ENCODE measurements at places on chromosomes 6 and 20.

GRCh38 chr6:39018103-39018502 is 30.5 kb upstream of the GLP1R start:
- DNase-seq, result no peak

GRCh38 chr6:74058606-74059005 is 362.6 kb downstream of the CD109 start:
- no peak for DNase-seq

GRCh38 chr20:57633945-57634491 is 13.8 kb upstream of the ZBP1 start:
- DNase-seq, result no peak

DNA sequence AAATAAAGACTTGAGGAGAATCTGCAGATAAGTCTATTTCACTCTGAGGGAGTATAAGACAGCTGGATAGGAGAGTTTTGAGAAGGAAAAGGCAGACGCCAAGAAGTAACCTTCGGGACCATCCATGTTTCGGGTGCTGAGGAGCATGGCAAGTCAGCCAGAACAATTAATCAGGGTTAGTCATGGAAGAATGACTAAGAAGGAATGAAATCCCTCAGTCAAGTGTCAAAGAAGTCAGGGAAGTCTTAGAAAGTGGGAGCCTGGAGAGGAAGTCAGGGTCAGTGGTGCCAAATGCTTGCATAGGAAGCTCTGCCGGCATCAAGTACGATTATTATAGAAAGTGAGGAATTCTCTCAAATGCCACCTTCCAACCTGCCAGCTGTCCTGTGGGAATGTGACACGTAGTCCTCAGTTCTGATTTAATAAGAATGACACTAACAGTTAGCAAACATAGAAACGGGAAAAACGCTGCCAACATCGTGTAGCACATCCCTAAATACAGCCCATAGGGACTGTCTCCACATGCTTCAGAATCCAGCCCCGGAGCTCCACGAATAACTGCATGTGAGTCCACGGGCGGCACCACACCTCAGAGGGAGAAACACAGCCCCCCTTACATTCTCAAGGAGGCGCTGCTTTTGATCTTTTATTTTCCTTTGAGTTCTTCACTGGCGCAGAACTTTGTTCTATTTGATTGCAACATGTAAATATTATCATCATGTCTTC is 602.7 kb downstream of the PRKN start:
- no peak for DNase-seq

- DNase-seq, result no peak
Observed at GRCh38 chr20:54772893-54773642, 297.7 kb downstream of the DOK5 start.

GRCh38 chr6:45469663-45470062 is 91.9 kb upstream of the SUPT3H start:
- DNase-seq, result no peak

DNA sequence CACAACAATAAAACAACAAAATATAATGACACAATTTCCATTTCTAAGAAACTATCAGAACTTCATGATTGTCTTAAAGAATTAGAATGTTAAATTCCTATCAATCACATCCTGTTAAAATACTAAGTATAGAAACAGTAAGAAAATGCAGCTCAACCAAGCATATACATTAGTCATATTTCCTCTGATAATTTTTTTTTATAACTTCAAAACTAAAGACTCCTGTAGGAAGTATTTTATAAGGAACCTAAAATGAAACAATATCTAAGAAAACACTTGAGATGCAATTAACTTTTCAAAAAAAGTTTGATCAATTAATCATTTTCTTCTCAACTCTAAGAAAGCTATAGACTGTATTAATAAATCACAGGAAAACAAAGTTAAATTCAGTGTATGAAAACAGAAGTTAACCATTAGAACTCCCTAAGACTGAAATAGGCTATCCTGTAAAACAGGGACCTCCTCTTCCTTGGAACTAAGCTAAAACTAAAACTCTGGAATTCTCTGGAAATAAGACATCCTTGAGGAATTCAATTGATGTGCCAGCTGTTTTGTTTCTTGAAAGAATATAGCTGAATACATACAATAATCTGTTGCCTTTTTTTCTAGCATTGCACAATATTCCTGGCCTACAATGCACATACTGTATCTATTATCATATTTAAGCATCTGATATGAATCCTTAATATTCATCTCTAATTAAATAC is 19.8 kb downstream of the FKBP5 start:
- DNase-seq, result no peak

- no peak for DNase-seq
Observed at GRCh38 chr6:154370545-154370944, 13.9 kb upstream of the IPCEF1 start.

DNA sequence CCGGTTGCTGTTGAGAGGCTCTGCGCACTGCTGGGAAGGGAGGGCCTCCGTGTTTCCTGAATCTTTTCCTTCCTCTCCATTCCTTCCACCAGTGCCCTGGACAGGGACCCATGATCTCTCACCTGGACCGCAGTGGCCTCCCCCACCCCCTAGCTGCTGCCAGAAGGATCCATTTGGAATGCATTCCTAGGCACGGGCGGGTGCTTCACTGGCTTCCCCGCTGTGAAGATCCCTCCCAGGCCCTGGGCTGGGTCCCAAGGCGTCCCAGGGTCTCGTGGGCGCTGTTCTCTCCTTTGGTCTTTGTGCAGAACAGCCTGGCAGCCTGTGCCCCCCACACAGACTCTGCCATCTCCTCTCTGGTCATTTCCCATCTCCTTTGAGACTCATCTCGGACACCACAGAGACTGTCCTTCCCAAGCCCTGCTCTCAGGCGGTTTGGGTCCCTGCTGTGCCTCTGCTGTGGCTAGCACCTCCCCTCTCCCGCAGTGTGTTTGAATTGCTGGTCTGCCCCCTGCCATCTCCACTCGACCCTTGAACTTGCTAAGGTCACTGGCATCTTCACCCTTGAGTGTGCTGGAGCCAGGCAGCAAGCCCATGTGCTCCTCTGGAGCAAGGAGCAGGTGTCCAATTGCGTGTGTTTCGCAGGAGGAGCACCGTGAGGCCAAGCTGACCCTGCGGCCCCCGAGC is 59.0 kb downstream of the TCP11 start:
- DNase-seq, result no peak

- no peak for DNase-seq
Observed at GRCh38 chr6:31407699-31408098, 4.3 kb downstream of the MICA start.

- DNase-seq, result no peak
Observed at GRCh38 chr6:5151955-5152401, 66.8 kb downstream of the PPP1R3G start.

- no peak for DNase-seq
Observed at GRCh38 chr20:12394786-12395185, 477.1 kb downstream of the BTBD3 start.

DNA sequence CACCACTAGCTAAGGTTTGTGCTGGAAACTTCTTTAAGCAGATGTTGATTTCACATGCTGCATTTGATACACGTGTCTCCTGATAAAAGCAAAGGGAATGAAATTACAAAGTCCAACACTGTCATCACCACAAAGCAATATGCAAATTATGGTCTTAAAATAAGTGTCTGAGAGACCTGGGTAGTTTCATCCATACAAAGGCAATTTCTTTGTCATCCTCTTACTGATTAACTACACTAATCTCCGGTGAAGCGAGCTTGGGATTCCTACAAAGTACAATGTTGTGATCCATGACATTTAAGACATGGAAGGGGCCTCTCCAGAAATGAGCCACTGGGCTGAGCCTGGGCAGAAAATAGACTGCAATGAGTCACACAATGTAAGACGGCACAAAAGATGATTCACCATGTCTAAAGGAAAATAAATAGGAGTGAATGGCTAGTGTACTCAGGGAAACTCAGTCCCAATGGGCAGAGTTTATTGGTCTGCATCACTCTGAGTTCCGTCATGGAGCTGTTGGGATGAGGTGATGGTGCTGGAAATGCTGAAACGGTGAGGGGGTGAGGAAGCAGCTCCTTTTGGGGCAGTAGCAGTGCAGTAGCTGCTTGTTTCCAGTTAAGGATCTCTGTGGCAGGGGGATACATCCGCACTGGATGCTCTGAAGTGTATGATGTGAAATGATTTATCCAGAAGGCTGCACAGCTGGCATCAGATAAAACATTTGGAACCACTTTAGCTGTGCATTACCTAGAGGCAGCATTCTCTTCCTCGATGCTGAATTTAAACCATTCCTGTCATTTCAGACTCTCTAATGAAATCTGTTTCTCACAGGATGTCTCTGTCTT is 103.3 kb downstream of the IBTK start:
- peak; percentile 87 for DNase-seq

- no peak for DNase-seq
Observed at GRCh38 chr20:60191014-60191413, 232.8 kb downstream of the CDH26 start.

- no peak for DNase-seq
Observed at GRCh38 chr6:90350689-90351554, 54.3 kb upstream of the BACH2 start.

- DNase-seq, result peak; percentile 35
Observed at GRCh38 chr6:106069478-106069877, 16.7 kb upstream of the PRDM1 start.

DNA sequence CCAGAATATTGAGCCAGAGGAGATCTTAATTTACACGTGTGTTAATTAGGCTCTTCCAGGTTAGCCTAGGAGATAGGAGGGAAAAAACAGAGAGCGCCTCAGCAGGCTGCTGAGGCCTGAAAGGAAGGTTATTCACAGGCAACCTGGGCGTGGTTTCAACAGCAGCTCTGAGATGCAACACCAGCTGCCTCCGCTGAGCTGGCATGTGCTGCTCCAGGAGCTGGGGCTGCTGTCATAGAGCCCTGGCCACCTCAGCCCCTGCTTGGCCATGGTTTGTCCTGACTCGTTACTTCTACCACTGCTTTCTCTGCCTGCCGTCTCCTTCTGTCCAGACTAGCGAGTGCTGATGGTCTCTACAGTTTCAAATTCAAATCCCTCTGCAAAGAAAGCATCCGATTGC is 32.4 kb upstream of the RPP40 start:
- no peak for DNase-seq

GRCh38 chr6:160085713-160086505 is 35.7 kb upstream of the SLC22A1 start:
- no peak for DNase-seq

DNA sequence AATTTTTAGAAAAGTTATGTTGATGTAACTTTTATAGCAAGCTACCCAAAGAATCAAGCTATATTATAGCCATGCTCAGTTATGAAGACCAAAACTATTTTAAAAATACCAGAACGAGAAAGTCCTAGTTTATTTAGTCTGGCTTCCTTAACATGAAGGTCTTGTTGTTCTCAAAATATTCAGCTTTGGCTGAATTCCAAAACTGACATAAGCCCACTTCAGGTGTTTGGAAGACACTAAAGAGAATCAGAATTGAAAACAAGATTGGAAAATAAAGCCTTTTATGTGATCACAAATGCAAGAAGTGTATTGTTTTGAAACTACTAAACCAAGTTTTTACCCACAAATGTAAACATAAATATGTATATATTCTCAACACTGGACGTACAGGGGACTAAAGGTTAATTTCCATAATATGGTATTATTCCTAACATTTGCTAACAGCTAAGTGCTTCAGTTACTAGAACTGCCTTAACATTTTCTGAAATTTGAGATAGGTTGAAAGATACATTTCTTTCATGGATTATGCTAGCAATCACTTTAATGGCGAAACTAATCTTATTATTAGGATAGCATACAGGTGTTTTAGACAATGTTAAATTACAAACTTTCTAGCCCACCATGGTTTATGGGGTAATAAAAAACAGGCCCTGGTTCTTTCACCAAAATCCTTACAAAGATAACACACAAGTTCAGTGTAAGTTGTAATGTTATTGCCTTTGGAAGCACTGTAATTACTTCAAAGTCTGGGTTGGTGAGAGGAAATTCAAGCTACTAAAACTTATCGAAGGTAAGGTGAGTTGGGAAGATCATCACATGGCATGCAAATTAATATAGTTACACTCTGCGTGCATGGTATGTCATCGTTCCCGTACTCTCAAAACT is 1.6 kb downstream of the MAP3K5 start:
- no peak for DNase-seq

DNA sequence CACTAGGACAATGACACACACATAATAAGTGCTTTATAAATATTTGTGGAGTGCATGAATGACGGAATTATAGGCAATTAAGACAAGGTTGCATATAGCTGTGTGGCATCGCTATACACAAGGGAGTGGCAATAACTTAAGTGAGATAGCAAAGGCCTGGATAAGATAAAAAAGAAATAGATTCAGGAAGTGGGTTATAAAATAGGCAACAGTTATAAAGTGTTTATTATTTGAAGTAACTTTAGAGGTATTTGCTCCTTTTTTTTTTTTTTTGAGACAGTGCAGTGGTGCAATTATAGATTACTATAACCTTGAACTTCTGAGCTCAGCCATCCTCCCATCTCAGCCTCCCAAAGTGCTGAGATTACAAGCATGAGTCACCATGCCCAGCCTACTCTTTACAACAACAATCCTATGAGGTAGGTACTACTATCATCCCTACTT is 75.9 kb upstream of the LOC128125822 start:
- no peak for DNase-seq

- peak; percentile 68 for DNase-seq
Observed at GRCh38 chr20:53124075-53124551, 152.0 kb downstream of the TSHZ2 start.

GRCh38 chr6:114403858-114404257 is 61.0 kb upstream of the HS3ST5 start:
- DNase-seq, result no peak

GRCh38 chr6:170256641-170257040 is 34.2 kb downstream of the DLL1 start:
- DNase-seq, result no peak

DNA sequence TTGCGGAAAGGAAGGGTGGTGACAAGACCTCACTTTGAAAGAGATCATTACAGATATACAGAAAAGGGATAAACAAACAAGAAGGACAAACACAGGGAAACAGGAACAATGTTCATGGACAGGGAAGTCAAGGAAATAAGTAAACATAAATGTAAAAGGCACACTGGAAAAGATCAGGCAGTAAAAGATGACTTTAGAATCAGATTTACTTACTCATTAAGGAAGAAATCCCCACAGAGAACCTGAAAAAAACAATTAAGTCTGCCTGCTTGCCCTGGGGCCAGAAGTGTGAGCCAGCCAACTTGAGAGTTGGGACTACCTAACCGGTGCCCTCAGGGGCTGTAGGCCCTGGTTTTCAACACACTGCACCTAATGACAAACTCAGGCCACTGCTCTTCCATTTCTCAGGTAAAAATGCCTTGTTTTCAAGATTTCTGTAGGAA is 1.7 kb downstream of the APMAP start:
- no peak for DNase-seq

DNA sequence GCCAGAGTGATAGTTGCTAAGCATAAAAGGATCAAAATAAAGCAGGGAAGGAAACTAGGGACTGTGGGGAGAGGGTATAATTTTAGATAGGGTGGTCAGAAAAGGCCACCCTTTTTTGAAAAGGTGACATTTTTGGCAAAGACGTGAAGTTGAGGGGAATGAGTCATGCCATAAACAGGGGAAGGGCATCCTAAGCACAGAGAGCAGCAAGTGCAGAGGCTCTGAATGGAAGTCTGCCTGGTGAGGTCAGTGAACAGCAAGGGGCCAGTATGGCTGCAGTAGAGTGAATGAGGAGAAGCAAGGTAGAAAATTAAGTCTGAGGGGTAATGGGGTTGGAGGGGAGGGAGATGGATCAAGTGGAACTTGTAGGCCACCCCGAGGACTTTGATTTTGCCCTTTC is 2.4 kb downstream of the KLC4 start:
- DNase-seq, result no peak

Data from spinal cord (tissue), 10 donors.